Iris pigment epithelial cell (primary cell): ENCODE measurements at places on chromosomes 4 and X.

GRCh38 chr4:87132035-87132434, 88.4 kb downstream of the KLHL8 start:
- DNase-seq: no peak

DNA sequence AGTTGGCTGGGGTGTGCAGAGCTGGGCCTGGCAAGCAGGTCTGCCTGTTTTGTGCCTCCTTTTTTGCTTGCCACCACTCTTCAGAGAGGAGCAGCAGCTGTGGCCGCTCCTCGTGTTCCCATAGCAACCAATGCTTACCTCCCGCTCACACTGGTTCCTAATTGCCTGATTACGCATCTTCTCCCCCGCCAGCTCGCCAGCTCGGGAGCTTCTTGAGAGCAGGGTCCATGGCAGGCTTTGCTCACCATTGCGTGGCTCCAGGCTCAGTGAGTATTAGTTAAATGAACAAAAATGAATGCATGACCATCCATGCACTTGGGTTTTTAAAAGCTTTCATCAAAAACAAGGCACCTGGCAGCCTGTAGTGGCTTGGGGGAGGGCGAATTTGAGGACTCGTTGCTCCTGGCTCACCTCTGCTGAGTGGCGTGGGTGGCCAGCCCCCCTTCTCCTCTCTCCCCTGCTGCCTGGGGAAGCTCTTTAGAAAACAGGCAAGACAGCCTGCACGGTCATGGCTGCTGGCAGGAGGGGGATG, 14.2 kb upstream of the PJA1 start:
- DNase-seq: no peak

DNA sequence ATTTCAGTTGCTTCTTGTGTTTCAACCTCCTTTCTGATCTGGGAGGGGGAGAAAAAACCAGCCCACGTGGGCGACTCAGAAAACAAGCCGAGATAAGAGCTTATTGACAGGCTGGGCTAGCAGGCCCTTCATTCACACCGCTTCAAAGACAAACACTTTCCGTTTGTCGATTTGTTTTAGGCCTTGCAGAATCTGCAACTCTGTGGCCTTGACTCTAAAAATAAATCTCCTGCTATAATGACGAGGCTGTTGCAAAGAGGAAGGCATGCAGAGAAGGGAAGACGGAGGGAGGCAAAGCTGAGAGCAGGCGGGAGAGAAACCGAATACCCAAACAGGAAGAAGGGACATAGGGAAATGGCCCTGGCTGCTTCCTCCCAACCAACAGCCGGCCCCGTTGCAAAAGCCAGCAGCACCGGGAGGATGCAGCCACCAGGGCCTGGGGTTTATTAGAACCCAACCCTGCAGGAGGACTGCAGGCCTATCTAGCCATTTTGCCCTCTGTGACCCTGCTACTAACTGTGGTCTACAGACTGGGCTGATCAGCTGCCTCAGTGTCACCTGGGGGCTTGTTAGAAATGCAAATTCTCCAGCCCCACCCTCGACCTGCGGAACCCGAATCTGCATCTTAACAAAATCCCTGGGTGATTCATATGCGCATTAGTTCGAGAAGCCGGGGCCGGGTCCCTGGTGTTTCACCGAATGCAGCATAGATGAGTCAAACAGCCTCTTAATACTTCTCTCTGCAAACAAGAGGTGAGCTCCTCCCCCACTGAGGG, 325.5 kb downstream of the BCOR start:
- peak; percentile 79 for DNase-seq

DNA sequence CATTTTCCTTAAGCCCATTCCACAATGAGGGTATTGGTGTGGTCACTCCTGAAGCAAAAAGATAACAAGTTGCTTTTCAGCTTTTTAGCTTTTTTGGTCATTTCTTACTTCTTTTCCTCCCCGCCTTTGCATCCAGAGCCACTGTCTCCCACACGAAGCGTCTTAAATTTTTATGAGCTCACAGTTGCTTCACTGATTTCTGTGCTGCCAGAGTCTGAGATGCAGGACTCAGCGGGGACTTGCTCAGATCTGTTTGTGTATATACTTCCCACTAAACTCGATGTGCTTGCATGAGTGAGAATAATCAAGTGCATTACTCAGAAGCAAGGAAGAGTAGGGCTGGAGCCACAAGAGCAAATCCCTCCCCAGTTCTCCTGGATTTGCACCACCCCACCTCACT, 80.2 kb upstream of the FHL1 start:
- peak; percentile 40 for DNase-seq

GRCh38 chrX:103417370-103417769, 41.0 kb downstream of the BEX3 start:
- DNase-seq: no peak

GRCh38 chr4:108110450-108110849, 58.3 kb downstream of the LEF1 start:
- no peak for DNase-seq

- peak; percentile 28 for DNase-seq
Measured at GRCh38 chr4:7938609-7939376, 868 bp downstream of the AFAP1 start.

- DNase-seq: no peak
Measured at GRCh38 chrX:69900491-69900890, 149.2 kb downstream of the AWAT2 start.

DNA sequence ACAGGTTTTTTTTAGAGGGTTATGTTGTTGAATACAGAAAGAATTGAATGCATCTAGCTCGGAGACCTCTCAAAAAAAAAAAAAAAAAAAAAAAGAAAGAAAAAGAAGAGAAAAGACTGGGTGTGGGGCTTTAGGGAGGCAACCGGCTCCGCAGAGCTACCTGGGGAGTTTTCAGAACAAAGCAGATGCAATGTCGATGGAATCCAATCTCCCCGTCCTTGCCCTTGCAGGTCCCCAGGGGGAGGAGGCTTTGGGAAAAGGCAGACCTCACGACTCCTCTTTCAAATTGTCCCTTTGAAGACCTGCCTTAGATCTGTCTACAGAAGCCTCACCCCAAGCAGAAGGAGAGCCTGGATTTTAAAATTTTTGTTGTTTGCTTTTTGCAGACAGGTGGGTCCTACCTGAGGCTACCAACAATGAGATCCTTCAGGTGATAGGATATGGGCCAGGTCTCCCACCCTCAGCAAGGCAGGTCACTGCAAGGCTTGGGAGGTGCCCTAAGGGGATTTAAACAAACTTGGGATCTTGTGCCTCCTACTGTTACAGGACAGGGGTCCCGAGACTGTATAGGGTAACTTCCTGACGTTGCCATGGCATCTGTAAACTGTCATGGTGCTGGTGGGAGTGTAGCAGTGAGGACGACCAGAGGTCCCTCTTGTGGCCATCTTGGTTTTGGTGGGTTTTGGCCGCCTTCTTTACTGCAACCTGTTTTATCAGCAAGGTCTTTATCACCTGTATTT, 75.2 kb upstream of the PRKX start:
- no peak for DNase-seq

- no peak for DNase-seq
Measured at GRCh38 chrX:131572372-131573014, 28.6 kb downstream of the OR13H1 start.

- no peak for DNase-seq
Measured at GRCh38 chrX:7852166-7852565, 9.2 kb downstream of the VCX start.

DNA sequence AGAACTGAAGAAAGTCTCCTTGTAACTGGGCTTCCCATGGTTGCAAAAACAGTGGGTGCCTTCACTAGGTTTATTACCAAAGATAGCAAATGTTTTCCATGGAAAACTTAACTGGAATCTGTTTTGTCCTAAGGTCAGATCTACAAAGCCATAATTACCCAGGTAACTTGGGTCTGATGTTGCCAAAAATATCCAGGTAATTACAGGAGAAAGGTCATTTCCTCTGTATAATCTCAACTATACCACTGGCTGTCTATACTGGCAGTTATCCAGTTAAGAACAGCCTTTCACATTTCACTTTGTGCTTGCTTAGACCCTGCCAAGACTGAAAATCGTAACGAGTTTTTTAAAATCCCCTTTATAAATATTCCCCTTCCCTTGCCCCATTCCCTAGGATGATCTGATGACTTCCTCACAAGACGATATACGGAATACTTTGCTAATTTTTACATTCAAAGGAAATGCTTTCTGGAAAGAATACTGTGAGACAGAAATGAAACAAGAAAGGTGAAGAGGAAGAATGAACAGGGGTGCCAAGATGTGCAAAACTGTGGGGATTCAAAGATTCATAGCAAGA, 105.5 kb downstream of the MAML3 start:
- no peak for DNase-seq

DNA sequence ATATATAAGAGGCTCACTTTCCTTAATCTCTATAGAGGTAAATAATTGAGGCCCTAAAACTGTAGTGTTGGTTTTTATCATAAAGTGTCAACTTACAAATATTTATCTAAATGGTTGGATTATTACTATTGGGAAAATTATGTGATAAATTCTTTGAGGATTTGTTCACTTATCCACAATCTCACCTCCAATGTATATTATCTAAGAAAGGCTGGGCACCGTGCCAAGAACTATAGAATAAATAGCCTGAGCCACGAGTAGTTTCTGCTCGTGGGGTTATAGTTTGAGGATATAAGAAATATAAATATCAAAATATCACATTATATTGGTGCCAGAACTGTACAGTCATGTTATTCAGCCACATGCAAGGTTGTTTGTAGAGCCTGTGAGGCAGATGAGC, 177.9 kb downstream of the VEGFC start:
- peak; percentile 44 for DNase-seq

- no peak for DNase-seq
Measured at GRCh38 chrX:69136546-69137331, 28.5 kb downstream of the PJA1 start.

DNA sequence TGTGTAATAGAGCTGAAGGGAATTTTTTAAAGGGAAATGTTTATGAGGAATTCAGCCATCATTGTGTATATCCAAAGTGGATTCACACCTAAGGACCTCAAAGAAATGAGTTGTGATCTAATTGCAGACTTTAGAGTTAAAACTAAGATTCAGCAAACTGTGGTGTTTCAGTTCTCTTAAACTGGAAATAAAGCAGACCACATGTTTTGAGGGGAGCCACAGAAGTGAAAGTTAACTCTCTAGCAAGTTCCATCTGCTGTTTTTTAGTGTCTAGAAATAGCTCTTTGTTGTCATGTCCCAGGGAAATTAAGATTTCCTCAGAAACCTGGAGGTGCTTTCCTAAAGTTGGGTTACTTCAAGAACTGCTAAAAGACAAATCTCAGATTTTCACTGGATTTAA, 97.3 kb upstream of the DDX3X start:
- DNase-seq: no peak

- no peak for DNase-seq
Measured at GRCh38 chr4:127211650-127212560, 420.9 kb upstream of the INTU start.

DNA sequence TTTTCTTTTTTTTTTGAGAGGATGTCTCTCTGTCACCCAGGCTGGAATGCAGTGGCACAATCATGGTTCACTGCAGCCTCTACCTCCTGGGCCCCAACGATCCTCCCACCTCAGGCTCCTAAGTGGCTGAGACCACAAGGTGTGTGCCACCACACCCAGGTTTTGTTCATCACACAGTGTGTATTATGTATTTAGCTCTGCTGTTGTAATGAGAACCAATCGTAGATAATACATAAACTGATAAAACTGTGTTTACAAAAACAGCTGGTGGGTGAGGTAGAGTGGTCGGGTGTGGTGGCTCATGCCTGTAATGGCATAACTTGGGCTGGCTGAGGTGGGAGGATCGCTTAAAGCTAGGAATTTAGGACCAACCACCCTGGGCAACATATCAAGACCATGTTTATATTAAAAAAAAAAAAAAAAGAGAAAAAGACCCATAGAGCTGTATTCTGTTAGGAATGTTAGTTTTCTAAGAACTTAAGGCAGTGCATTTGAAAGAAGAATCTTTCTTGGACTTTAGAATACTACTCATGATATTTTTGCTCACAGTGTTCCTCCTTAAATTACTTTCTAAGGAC, 34.9 kb downstream of the POLR2B start:
- no peak for DNase-seq

DNA sequence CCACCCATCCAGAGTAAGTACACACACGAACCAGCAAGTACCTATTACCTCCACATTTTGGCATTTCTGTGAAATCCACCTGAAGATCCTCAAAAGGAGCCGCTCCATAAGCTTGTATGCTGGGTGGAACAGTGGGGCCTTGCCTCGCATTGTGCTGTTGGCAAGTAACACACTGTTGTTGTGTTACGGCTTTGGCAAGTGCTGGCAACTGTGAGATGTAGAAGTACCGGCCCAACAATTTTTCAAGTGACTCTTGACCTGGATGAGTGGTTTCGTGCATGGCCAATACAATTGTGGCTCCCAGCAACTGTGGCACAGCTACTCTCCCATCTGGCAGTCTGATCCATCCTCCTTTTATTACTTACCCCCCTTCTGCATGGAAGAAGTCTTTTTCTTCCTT, 128.7 kb downstream of the CCNB3 start:
- no peak for DNase-seq

DNA sequence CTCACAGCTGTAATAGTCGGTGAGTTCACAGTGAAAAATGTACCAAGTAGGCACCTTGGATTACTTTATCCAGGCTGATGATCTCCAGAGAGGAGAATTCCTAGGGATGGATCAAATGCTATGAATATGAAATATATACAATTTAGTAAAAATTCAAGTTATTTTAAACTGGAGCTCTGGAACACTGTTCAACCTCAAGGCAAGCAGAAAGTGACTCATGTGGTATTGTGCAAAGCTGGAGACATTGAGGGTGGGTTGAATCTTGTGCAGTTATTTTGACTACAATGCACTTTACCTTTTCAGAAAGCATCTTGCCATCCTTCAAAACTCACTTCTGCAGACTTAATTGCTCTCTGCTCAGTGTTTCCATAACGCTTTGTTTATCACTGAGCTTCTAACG, 43.4 kb downstream of the OSTC start:
- peak; percentile 61 for DNase-seq

DNA sequence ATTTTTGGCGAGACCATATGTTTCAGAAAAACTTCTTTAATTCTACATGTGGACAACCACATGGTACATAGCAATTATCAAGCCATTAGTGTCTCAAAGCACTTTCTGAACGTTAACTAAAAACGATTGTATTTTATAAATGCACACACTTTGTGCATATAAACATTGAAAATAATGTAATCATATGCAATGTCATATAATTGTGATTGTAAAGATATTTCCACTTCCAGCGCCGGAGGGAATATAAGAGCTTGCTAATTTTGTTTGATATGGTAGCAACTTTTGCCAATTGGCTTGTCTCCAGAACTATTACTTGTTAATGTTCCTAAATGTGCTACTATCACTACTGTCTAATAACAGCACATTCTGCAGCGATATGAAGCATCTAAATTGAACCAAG, 162.3 kb upstream of the SMIM31 start:
- no peak for DNase-seq

- no peak for DNase-seq
Measured at GRCh38 chr4:8938623-8939022, 67.0 kb upstream of the HMX1 start.

DNA sequence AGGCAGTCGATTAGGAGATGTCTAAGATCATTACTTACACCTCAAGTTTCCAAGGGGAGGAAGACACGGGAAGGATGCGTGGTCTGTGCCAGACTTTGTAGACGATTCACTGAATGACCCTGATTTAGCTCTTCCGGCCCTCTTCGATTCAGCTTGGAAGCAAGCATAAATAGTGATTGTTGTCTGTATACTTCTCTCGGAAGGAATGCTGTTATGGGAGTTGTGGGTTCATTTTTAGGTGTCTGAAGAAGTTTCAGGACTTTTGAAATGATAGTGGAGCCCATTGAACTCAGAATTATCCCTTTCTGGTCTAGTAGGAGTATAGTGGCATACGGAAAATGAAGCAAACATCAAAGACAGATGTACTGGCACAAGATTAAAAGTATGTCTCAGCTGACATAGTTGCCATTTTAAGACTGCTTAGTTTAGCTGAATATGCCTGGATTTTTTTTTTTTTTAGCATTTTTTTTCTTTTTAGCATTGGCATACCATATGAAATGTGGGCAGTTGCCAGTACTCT, 1.0 kb upstream of the ANKRD17 start:
- peak; percentile 37 for DNase-seq

- no peak for DNase-seq
Measured at GRCh38 chr4:121697564-121697963, 784 bp upstream of the ANXA5 start.
